Activated gamma-delta T cell treated with Interleukin-2 at 50 U/mL for 16 hours (primary cell): ENCODE measurements at places on chromosomes 12 and 14.

DNA sequence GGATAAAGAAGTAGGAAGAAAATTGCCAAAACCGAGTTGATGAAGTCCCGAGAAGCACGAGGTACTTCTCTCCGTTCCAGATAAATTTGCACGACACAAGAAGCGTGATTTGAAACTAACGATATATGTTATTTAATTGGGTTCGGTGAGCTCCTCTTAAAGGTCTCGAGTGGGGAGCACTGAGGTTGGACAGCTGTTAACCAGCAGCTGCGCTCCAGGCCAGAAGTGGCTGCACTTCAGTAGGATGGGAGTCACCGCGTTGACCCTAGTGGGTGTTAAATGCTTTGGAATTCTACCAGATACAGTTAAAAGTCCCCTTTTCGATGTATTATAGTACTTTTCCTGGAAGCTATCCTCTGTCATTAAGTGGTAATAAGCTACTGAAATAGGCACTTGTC lies 953 bp upstream of the DCAF5 start:
- DNase-seq, result no peak

DNA sequence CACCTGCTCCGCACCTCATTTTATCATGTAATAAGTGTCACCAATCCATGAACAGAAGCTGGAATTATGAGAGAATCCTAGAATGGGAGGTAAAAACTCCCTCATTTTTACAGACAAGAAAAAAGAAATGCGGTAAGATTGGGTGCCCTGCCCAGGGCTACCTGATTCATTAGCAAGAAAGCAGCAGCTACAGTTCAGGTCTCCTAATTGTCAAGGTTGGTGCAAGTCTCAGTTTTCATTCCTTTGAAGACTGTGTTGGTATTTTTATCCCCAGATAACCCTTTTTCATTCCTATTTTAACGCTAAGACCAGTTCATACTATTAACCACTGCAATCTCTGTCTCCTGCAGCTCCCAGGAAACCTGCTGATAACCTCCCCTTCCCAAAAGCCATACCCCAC lies 6.9 kb downstream of the DUSP6 start:
- DNase-seq, result no peak

DNA sequence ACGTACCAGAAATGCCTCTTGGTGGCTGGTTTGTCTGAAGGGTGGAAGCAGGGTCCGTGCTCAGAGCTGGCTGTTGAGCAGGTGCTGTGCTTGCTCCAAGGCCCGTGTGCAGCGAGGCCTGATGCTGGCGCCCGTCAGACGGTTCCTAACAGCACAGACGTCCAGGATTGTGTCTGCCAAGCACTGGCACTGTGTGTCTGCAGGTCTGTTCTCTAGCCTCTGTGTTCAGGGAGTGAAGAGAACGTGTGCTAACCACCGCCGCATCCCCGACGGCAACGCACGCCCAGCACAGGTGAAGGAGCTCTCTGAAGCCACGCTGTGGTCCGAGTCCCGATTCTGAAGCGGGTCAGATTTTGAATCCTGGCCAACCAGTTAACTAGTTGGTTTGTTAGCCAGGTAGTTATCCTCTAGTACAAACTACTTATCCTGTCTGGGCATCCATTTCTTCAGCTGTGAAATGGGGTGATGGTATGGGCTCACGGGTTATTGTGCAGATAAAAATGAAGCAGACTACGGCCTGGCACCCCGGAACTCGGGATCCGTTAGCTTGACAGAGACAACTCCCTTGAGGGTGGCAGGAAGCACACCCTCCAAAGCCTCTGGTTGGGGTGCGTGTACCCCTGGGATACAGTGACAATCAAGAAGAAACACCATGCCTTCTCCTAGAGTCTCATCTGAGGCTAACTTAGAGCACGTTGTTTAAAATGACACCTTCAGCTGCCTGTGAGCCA lies 18.6 kb upstream of the TDRD9 start:
- no peak for DNase-seq

DNA sequence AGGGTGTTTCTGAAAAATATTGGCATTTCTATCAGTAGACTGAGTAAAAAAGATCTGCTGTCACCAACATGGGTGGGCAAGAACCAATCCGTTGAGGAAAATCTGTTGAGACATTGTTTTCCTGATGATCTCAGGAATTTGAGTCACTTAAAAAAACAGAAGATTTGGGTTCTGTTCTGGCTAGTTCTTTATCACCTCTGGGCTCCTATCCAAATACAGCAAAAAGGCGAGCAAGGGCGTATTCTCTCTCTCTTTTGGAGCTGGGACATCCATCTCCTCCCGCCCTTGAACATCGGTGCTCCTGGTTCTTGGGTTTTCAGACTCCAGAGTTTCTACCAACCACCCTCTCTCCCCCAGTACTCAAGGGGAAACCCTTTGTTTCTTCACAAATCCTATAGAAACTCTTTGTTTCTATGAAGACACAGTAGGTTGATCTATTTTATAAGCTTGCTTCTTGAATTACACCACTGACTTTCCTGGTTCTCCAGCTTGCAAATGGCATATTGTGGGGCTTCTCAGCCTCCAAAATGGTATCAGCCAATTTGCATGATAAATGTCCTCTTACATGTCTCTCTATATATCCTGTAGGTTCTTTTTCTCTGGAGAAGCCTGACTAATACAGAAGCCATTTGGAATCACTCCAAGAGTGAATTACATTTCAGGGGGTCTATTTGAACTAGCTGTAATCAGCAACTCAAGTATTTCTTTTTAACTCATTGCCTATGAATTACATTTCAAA lies 263.9 kb upstream of the TMTC1 start:
- DNase-seq, result no peak

GRCh38 chr12:93090731-93091172 lies 161.7 kb upstream of the EEA1 start:
- DNase-seq, result no peak

DNA sequence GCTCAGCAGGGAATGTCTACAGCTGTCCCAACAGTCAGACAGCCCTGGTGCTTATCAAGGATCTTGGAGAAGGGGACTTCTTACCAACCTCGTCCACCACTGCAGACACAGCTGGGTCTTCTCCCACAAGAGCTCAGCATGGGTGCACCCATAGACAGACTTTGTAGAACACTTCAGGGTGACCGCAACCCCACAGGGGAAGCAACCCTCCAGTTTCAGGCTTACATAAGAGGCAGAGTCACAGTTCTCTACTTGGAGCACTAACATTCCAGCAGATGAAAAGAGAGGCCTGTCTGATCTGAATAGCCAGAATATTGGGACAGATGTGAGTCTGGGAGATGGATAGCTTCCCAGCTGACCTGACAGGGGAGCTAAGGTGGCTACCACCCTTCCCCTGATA lies 3.5 kb upstream of the CLEC1A start:
- no peak for DNase-seq

DNA sequence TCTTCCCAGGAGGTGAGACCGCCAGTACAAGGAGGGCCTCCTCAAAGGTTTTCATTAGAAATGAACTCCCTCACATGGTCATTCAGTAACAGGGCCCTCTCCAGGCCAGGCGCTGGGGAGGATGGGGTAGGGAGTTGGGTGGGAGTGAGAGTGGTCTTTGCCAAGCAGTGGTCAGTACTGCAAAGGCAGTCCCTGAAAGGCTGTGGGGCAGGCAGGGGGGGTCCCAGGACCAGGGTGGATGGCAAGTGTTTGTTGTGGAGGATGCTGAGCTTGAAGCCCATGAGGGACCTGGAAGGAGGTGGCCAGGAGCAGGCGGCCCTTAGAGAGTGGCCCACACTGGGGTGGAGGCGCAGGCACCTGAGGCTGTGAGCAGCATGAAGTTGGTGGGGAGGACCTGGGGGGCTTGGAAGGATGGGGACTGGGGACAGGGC lies 26.1 kb downstream of the CEP170B start:
- DNase-seq, result no peak

GRCh38 chr12:124030510-124030909 lies 57.5 kb downstream of the ZNF664 start:
- no peak for DNase-seq

DNA sequence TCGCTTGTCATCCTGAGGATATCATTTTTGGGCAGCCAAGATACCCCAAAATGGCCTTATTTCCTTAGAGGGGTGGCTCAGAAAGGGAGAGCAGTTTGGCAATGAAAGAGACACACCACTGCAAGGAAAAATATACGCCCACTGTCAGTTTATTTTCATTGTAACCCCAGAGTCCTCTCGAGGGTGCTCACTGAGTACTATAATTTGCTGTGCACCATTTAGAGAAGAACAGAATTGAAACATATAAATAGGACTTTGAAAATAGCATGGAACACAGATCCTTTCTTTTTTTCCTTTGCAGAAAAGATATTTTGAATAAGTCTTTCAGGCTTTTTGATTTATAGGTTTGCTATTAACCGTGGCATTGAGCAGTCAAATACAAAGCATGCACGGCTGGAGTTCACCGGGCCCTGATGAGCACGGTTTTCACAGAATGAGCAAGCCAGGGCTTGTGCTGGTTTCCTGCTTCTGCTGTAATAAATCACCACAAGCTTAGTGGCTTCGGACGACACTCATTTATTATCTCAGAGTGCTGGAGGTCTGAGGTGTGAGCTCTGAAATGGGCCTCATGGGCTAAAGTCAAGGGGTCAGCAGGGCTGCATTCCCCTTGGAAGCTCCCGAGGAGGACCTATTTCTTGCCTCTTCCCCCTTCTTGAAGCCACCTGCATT lies 152.3 kb downstream of the ZNF664 start:
- no peak for DNase-seq

DNA sequence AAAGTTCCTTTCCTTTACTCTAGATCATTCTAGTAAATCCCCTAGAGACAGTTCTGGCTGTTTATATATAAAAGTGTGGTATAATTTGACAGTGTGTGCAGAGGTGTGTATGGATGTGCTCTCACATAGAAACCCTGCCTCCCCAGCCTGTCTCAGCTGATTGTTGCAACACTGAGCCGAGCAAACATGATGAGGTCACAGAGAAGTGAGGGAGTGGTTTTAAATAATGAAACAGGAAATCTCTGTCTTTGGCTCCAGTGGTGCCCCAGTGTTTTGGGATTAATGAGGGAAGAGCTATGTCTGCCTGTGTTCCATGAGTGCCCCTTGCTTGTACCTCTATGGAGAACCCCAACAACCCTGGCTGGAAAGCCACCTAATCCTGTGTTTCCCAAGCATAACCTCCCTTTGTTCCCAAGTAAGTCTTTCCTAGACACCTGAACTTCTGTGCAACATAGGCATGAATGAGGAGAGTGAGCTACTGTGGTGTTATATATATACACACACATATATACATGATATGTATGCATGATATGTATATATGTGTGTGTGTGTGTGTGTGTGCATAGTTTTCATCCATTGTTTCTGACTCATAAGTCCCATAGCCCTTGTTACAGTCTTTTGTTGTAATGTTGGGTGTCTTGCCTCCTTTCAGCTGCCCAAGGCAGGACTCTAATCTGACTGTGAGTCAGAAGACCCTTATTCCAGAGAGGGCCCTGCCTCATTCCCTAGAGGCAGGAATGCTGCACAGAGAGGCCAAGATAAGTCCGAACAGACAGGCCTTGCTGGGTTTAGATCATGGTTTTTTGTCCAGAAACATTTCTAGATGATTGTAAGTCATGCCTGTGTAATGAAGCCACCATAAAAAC lies 18.0 kb downstream of the TRAF3 start:
- no peak for DNase-seq

DNA sequence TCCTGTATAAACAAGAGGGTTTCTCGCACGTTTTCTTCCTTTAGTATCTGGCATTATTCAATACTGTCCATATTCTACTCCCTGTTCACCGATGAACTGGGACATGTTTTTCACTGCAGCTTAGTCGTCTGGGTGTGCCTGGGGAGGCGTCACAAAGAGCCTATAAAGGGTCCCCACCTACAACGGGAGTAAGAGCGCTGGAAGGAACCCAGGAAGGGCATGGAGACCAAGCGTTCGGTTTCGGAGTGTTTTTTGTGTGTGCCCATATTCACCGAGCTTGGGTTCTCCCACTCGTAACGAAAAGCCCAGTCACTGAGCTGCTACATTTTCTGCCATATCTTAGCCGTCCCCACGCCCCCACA lies 592 bp upstream of the USP15 start:
- no peak for DNase-seq

DNA sequence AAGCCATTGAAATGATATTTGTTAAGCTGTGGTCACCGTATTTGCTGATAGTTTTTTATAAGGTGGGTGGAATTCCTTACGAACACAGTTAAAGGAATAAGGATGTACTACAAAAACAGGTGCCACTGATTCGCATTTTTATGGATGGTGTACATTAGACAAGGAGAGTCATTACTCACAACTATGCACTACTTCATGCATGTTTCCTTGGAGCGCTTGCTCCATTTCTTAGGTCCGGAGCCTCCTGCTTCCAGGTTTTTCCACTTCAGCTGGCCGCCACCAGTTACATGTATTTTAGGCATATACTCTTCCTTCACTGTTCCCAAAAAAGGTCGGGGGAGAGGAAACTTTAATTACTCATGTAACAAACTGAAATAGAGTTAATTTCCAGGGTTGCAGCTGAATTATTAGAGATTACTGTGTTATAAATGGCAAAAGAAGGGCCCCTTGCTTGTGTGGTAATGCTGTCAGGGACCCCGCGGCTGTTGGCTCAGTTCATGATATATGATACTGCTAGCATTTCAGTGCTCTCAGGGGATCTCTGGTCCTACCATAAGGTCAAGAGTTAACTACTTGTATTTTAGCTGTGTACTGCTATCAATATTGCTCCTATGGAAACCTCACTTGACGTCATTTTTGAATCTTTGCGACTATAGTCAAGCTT lies 454.7 kb downstream of the NPAS3 start:
- DNase-seq, result no peak

GRCh38 chr12:59823567-59823966 lies 227.7 kb downstream of the SLC16A7 start:
- DNase-seq, result no peak
